ENCODE measurements at places on chromosomes 12 and 14.

- DNase-seq, result no peak
Observed at GRCh38 chr12:110906083-110906482, 14.3 kb downstream of the MYL2 start.

GRCh38 chr14:23366426-23366921, 1.5 kb upstream of the EFS start:
- DNase-seq, result no peak

GRCh38 chr12:52310622-52311284, 10.4 kb downstream of the KRT83 start:
- no peak for DNase-seq

GRCh38 chr14:97106609-97107008, 309.4 kb downstream of the VRK1 start:
- DNase-seq, result no peak

DNA sequence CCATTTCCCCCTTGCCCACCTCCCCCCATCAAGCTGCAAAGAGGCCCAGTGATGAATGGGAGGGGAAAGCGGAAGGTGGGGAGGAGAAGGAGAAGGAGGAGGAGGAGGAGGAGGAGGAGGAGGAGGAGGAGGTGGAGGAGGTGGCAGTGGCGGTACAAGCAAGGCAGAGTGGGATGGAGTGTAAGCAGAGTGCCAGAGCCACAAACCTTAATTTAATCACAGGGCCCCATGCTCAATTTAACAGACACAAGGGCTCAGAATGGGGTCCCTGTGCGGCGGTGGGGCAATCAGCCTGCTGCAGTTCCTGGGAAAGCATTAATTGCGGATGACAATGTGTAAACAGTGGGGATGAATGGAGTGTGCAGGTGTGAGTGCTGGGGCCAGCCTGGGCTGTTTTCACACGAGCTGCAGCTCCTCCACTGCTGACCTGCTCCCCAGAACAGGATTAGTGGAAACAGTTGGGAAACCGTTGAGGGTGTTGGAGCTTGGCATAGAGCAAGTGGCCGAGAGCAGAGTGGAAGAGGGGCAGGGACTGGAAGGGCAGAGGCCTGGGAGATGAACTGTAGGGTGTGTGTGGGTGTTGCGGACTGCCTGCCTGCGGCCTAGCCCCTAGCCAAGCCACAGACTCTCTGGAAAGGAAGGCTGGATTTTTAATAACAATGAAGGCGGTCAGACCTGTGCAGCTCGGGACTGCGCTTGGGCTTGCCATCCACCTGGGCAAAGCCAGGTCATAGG, 36.4 kb upstream of the SMOC1 start:
- no peak for DNase-seq

DNA sequence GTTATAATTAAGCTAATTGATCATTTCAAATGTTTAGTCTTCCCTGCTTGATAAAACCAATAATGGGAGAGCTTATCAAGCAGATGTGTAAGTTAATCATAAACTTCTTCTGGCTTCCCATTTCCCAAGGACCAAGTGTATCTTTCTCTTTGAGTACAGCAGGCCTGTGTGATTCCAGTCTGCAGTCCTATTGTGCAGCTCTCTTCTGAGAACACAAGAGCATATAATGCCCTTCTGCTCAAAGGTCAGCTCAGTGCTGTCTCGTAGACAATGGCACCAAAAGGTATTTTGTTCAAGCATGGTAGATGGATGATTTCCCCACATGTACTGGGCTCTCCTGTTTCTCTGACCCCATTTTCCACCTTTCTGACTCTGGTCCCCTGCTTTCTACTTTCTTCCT, 101.8 kb upstream of the DYRK2 start:
- no peak for DNase-seq

DNA sequence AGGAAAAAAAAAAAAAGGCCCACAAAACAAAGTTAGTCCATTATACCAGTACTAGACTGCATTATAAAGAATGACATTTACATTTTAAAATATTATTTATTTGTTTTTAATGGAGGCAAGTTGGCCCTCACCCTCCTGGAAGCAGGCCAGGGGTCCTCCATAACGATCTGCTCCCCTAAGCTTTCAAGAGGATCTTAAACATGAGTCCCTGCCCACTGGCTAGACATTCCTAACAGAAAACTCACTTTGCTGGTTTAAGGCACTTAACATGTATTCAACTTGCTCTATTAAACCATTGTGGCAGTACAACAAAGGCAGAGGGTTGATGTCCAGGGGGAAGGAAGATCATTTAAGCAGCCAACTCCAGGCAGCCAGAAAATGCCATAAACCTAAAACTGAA, 111.4 kb downstream of the STXBP6 start:
- DNase-seq, result no peak

DNA sequence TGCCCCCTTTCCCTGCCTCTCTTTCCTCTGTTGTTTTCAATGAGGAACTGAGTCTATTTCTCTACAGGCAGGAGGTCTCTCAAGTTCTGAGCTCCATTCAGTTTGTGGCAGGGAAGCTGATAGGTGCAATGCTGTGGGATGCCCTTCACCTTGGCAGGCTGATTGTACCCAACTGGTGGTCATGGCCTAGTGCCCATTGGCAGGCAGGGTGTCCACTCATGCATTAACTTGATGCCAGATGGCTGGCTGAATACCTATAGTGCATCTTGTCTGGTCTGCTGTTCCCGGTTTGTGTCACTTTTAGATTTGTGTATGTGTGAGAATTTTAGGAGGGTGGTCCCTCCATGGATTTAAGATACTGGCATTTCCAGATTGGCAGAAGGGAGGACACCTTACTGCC, 20.0 kb upstream of the ITGA5 start:
- DNase-seq, result no peak

DNA sequence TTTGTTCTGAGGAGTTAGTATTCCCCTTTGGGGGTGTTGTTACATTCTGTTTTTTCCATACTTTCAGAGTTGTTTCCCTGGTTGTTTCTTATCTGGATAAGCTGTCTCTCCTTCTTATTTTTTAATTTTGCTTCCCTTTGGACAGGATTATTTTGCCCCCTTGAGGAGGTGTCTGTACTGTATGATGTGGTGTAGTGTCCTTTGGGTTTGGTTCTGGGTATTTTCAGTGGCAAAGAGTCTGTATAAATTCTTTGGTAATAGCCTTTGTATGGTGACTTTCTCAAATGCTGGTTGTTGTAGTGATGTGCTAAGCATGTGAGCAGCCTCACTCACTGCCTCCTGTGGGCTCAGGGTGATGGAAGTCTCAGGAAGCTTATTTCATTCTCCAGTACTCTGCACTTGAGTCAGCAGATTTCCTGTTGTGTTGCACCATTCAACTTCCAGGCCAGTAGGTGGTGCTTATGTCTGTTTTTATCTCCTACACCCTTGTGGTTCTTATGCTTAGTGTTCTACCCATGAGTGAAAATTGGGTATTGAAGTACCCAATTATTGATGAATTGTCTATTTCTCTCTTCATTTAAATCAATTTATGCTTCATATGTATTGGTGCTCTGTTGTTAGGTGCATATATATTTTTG, 103.3 kb upstream of the PMCH start:
- DNase-seq, result no peak

GRCh38 chr14:92794547-92794941, 439 bp downstream of the GOLGA5 start:
- DNase-seq, result no peak

- DNase-seq, result peak; percentile 89
Observed at GRCh38 chr14:31026450-31027235, 464 bp upstream of the STRN3 start.

DNA sequence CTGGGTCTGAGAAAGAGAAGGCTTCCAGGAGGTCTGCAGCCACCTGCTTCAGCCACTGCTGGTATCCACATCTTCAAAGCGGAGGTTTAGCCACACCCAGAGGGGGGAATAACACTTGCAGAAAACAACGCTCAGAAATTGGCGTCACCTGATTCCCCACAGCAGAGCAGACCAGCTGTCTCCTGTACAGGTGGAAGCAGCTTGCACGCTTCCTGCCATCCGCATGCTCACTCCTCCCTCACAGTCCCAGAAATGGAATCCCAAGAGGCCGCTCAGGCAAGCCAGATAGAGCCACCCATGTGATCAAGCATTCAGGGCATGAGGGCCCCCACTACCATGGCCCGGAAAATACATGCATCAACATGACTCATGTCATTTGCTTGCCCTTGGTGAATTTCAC, 112.2 kb upstream of the DIO3 start:
- no peak for DNase-seq

DNA sequence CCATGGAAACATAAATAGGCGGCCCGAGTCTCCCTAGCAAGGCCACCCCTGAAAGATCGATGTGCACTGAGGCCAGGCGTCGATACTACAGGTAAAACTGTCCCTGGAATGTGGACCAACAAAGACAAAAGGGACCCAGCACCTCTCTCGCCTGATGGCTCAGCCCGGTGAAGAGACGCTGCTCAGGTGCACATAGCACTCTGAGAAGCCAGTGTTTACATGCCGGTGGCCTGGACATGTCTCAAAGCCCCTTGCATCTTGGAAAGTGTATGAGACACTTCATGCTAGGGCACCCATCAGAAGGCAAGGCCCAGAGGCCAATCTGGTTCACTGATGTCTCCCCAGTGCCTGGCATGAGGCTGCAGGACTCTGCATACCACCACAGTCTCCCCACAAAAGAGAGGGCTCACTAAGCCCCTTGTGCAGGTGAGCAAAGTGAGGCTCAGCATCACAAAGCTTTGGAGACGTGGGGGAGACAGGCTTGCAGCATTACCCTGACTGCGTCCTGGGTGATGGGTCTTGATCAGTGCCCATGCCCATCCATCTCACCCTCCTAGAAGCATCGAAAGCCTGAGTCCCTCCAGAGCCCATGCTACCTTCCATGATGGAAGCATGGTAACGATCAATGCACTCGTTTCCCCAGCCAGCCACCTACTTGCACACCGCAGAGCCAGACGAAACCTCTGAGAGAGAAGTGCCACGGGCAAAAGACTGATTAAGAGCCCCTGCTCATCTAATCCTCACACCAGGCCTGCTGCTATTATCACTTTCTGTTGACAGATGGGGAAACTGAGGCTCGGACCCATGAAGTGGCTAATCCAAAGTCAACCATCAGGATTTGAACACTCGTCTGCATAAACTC, 16.1 kb downstream of the BCL11B start:
- DNase-seq, result no peak

- peak; percentile 28 for DNase-seq
Observed at GRCh38 chr14:106831322-106831720, 1304.9 kb downstream of the TMEM121 start.

GRCh38 chr12:41634091-41634490, 446.0 kb downstream of the PDZRN4 start:
- DNase-seq, result no peak

DNA sequence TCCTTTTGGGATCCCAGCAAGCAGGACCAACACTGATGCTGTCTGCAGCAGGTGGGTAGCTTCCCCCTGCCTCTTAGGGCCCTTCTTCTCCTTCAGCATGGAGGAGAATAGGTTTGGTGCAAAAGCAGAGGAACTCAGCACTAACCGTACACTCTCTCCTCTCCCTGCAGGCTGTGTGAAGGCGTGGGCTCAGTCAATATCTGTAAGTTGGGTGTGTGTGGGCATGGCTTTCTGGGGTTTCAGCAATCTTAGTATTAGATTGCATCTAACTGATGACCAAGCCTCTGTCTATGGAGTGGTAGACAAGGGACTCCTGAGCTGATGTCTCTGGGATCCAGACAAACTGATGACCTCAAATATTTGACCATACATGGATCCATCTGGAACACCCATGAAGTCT, 14.3 kb downstream of the KRT85 start:
- no peak for DNase-seq

DNA sequence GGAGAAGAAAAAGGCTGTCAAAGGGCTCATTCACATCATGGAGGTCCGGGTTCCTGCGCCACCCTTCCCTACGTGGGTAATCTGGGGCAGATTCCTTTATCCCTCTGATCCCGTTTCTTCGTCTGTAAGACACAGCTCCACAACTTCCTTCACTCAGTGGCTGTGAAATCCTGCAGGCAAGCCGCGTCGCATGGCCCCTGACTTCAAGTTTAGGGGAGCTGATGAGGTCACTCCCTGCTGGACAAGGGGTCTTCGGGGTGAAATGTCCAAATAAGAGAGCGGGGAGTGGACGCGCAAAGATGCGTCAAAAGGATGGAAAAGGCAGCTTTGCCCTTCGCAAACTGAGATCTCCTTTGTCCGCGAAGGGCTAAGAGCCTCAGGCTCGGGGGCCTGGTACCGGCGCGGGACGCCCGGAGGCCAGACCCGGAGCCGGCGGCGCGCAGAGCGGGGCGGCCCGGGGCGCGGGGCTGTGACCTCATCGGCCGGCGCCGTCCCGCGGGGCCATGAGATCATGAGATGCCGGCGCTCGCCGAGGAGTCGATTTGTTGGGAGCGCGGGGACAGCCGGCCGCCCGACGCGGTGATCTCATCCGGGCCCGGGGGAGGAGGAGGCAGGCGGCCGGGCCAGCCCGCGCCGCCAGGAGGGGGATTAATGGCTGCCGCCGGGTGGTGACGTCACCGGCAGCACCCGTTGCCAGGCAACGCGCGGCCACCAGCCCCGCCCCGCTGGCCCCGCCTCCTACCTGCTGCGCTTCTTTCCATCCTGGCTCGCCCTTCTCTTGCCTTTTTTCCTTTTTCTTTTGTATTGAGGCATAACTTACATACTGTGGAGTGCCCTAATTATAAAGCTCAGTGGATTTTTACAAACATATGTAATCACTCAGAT, 62.1 kb downstream of the HRK start:
- DNase-seq, result peak; percentile 81

DNA sequence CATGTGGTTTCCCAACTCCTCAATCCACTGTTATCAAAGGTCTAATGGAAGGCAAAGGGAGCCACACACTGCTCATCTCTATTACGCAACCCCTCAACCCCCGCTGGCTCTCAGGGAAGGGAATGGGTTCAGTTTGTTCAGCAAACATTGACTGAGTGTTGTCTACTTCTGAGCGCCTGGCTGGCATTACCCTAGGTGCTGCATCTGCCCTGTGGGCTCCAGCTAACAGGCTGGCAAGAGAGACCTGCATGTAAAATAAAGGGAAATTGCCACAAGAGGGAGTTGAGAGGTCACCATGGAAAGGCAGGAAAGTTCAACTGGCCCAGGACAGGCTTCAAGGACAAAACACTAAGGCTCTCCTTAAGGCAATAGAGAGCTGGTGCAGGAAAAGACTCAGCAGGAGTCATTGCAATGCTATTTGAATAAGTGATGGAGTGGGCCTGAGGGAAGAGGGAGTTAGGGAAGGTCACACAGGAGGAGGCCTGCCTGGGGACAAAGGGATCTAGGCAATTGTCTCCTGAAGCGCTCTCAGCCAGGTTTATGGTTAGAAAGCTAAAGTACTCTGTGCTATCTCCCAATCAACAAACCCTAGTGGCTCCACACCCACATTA, 5.5 kb upstream of the ZNF740 start:
- DNase-seq, result no peak

GRCh38 chr12:30614031-30614430, 81.6 kb downstream of the IPO8 start:
- no peak for DNase-seq

GRCh38 chr12:46524778-46525177, 152.2 kb upstream of the SLC38A2 start:
- no peak for DNase-seq

- DNase-seq, result no peak
Observed at GRCh38 chr12:10031771-10032175, 1.3 kb downstream of the CLEC9A start.

- DNase-seq, result no peak
Observed at GRCh38 chr14:59925797-59926196, 5.9 kb downstream of the LRRC9 start.

All from stimulated activated CD4-positive, alpha-beta T cell treated with anti-CD3 and anti-CD28 coated beads, Interleukin-12 subunit alpha, Interleukin-12 subunit beta, amount 100 ng/mL, for 24 hours (primary cell).